Panc1 (cell line): ENCODE measurements at places on chromosomes 13 and 19. TPM values are rescaled to one million over a fixed set of nuclear protein-coding genes. Genes with fewer than 3 reads are reported as not detected.

DNA sequence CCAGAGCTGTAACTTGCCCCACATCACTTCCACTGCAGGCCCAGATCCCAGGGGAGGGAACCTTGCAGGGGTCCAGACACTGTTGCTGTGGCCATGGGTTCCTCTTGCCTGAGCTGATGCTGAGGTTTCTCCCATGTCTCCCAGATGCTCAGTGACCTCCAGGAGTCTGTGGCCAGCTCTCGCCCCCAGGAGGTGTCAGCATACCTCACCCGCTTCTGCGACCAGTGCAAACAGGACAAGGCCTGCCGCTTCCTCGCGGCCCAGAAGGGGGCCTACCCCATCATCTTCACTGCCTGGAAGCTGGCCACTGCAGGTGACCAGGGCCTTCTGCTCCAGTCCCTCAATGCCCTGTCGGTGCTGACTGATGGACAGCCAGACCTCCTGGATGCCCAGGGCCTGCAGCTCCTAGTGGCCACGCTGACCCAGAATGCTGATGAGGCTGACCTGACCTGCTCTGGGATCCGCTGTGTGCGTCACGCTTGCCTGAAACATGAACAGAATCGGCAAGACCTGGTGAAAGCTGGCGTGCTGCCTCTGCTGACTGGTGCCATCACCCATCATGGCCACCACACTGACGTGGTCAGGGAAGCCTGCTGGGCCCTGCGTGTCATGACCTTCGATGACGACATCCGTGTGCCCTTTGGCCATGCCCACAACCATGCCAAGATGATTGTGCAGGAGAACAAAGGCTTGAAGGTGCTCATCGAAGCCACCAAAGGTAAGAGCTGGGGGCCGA lies 12.1 kb upstream of the SLC25A42 start:
- no peak for DNase-seq
- 0 out of 2 replicates have a peak, but pooled peaks cover 3% of the 10 kb centered on the region for H3K36me3 ChIP-seq
- H3K27me3 ChIP-seq, result no peaks in the 10 kb centered on the region
- H3K27ac ChIP-seq, result no peak overlapping the region
- H3K4me3 ChIP-seq, result no peak overlapping the region

KIR3DL2 gene
- total RNA-seq, result not detected

DNA sequence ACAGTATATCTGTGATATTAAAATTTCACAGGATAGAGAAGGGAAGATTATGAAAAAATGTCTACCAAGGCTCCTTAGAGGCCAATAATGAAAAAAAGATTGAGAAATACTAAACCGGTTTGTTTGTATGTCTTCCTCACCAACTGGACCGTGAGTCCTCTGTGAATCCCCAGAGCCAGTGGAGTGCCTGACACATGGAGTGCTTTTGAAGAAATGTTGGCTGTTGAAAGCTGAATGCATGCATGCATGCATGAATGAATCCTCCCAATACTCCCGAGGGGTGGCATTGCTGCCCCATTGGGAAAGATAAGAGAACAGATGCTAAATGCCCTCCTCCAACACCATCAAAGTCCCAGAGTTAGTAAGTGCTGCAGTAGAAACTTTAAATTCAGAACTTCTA lies 152.7 kb upstream of the SERP2 start:
- no peaks in the 10 kb centered on the region for H3K4me1 ChIP-seq
- no peak overlapping the region for H3K27ac ChIP-seq
- H3K36me3 ChIP-seq, result no peaks in the 10 kb centered on the region
- no peak overlapping the region for H3K4me3 ChIP-seq

DNA sequence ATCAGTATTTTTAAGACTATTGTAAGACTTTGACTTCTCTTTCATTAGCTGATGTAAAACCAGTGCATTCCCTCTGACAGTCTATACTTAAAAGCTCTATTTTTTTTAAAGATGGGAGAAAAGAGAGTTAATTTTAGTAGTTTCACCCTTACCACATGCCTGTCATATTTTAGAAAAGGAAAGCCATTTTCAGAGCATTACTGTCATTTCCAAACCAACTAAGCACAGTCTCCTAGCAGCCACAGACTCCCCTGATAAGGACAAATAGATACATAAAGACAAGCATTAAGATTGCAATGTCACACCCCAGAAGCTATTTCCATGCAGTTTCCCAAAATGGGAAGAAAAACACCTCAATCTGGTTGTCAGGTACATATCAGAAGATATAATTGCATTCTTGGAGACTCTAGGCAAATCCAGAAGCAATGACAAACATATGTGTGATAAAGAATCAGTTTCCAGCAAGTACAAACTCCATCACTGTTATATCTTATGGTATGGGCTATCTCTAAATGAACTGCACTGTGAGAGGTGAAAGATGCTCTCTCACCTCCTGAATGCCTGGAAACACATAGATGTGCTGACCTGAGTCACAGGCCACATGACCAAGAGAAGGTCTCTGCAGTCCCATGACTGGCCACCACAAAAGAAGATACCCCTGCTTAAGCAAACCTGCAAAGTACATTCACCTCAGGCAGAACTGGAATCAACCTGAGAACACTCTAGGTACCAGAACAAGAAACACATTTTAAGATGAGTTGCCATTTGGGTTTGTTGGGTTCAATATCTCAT lies 303.3 kb downstream of the POU4F1 start:
- H3K27me3 ChIP-seq, result no peaks in the 10 kb centered on the region
- no peak overlapping the region for H3K27ac ChIP-seq
- H3K36me3 ChIP-seq, result no peaks in the 10 kb centered on the region
- H3K4me3 ChIP-seq, result no peak overlapping the region
- no peaks in the 10 kb centered on the region for H3K4me1 ChIP-seq

DNA sequence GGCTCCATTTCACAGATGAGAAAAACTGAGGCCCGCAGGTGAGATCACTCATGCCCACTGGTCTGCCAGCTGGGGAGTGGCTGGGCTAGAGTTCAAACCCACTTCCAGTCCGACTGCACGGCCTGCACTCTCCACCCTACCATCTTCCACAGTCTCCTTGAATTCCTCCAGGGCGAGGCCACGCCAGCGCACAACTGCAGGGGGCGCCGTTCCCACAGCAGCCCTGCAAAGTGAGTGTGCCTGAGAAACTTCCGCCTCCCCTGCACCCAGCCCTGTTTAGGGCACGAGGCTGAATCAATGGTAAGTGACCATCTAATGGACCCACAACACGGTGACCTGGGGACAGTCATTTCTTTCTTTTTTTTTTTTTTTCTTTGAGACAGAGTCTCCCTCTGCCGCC lies 829 bp upstream of the ATCAY start:
- no peaks in the 10 kb centered on the region for H3K36me3 ChIP-seq
- H3K27ac ChIP-seq, result no peak overlapping the region
- DNase-seq, result no peak
- no peaks in the 10 kb centered on the region for H3K27me3 ChIP-seq
- H3K4me3 ChIP-seq, result no peak overlapping the region

GRCh38 chr19:56120371-56121179 lies 520 bp downstream of the ZNF787 start:
- peak overlapping the region; percentile 88 for H3K27ac ChIP-seq
- peaks cover 43% of the 10 kb centered on the region for H3K4me1 ChIP-seq
- no peaks in the 10 kb centered on the region for H3K27me3 ChIP-seq
- no peaks in the 10 kb centered on the region for H3K36me3 ChIP-seq
- H3K4me3 ChIP-seq, result peak overlapping the region; percentile 75

LIN37 gene
- 23.5 TPM for total RNA-seq
